SW 1271 (cell line): ENCODE measurements at places on chromosomes 13 and 19.

- DNase-seq: peak; percentile 96
These were observed 21.1 kb upstream of the OR10H1 start for GRCh38 chr19:15836330-15837220.

DNA sequence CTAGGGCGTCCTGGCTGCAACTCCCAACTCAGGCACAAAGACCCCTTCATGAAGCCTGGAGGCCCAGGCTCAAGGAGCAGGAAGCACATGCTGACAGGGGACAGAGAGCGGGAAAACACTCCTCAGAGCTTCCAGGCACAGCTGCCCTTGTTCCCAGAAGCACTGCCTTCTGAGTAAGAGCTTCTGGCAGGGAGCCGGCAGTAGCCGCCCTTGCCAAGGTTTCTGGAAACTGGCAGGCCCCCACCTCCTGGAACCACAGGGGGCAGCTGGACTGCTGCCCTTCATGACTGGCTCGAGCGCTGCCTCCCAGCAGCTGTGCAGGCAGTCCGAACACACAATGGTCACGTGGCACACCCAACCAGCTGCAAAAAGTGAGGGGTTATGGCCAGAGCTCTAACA, 33.6 kb upstream of the EPHX3 start:
- DNase-seq: no peak

- DNase-seq: no peak
These were observed 82.5 kb upstream of the UBAC2 start for GRCh38 chr13:99118179-99118578.

GRCh38 chr19:10935371-10936059, 6.9 kb downstream of the TIMM29 start:
- no peak for DNase-seq

DNA sequence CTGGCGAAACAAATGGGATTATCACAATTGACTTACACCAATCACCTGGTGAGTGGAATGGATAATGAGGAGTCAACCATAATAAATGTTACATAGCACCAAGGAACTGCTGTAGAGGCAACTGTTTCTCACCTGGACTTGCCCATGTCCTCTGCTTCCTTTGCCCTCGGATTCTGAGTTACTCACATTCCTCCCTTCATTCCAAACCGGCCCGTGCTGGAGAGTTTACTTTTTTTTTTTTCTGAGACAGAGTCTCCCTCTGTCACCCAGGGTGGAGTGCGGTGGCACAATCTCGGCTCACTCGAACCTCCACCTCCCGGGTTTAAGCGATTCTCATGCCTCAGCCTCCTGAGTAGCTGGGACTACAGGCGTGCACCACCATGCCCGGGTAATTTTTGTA, 41.5 kb upstream of the TSC22D1 start:
- no peak for DNase-seq

DNA sequence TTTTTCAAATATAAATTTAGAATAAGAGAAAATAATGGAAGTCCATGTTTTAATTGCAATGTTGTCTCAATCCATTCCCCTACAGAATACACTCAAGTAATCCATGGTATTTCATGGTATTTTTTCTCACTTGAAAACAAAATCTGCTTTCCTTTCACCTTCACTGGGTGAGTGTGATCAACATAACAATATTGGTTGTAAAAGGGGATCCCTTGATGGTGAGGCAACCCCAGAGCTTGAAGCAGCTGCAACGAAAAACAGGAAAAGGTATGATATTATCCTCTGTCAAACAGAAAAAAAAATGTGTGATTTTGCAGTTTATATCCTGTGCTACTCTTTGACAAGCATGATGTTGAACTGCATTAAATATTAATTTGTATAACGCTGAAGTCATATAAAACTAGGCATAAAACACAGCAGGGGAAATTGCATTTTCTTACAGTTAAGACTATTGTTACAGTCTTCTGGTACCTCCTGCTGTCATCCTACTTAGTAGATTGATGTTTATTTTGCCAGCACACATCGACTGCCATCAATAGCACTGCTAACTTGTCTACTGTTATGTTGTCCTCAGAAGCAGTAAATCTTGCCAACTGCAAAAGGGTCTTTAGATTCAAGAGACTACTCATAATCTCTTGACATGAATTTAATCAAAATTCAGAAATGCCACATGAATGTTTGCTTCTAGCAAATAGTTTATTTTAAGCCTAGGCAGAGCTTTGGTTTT, 373.1 kb upstream of the MIR17HG start:
- no peak for DNase-seq

- DNase-seq: no peak
These were observed 5.3 kb downstream of the RGS9BP start for GRCh38 chr19:32680986-32681385.

DNA sequence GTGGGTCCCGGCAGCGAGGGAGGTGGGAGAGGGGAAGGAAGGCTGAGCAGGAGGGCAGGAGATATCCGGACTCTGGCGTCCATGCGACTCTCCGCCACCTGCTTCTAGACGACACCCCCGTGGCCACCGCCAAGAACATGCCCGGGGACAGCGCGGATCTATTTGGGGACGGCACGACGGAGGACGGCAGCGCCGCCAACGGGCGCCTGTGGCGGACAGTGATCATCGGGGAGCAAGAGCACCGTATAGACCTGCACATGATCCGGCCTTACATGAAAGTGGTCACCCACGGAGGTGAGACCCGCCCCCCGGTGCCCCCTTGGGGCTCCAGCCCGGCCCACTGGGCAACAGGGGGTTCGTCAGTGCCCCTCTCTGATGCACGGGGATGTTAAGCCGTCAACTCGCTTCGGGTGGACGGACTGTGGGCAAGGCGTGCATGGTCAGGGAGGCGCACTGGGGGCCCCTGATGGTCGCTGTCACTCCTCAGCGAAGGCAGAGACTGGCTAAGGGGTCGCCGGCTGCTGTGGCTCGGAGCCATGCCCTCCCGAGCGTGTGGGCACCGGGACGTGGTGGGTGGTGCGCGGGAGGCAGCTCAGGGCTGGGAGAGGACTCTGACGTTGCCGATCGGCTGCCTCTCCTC, 25.1 kb upstream of the NMRK2 start:
- DNase-seq: no peak

- no peak for DNase-seq
These were observed 49.9 kb upstream of the RFXAP start for GRCh38 chr13:36769126-36769525.

DNA sequence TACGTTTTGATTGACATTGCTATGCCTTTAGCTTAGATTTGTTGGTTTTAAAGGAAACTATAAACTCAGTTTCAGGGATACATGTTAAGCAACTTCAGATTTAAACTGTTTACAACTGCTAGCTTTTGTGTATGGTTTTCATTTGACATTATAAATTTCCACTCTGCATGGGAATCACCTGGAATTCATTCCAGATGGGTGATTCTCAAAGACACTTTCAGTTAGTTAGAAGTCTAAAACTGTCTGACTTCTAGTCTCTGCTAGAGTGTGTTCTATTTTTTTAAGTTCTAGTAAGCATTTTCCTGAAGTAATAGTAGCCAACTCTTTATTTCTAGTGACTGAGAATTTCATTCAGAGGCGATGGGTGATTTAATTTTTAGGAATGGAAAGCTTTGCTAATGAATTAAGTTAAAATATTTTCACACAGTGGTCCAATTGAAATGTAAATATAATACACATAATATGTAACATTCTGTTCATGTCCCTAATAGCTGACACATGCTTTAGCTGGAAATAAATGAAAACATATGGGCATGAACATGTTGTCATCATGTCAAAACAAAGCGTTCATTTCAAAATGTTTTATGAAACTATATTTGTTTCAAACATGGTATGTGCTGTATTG, 58.3 kb upstream of the CSNK1A1L start:
- no peak for DNase-seq

DNA sequence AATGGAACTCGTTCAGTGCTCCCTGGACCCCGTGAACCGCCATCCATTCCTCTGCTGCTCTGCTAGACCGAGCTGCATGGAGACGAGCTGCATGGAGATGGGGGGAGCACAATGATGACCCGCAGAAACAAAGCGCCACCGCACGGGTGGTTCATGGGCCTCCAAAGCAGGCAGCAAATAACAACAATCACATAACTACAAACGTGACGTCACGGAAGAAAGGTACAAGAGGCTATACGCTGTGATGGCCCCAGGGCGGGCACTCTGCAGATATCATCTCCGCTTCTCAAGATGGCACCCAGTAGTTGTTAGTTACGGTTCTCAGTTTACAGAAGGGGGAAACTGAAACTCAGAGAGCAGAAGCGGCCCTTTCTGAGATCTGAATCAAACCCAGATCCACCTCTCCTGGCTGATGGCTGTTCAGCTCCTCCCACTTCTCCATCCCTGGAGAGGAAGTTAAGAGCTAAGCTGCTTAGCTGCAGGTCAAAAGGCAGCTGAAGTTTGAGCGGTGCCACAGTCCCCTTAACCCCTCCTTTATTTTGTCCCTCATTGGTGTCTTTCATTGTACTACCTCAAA, 1.7 kb downstream of the ATP13A1 start:
- DNase-seq: no peak

GRCh38 chr19:398719-399118, 10.2 kb downstream of the C2CD4C start:
- no peak for DNase-seq

GRCh38 chr13:75195495-75196146, 286.3 kb downstream of the TBC1D4 start:
- no peak for DNase-seq

DNA sequence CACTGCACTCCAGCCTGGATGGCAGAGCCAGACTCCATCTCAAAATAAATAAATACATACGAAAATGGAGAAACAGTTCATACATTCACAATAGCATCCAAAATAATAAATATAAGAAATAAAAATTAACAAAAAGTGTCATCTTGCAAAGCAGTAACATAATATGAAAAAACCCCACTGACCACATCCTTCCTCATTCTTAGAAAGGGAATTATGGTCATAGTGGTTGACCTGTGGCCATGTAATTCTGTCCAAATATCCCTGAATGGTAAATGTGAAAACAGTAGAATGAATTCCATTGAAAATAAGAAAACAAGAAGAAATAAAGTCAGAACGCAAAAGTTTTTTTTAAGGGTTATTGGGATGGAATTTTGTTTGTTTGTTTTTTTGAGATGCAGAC, 7.0 kb upstream of the CDC42EP5 start:
- no peak for DNase-seq

GRCh38 chr13:39655569-39656324, at the start of gene COG6:
Gene COG6 (plus strand): TSS chr13:39655662. CDS start chr13:39655727, 65 bp downstream.
- DNase-seq: peak; percentile 22

DNA sequence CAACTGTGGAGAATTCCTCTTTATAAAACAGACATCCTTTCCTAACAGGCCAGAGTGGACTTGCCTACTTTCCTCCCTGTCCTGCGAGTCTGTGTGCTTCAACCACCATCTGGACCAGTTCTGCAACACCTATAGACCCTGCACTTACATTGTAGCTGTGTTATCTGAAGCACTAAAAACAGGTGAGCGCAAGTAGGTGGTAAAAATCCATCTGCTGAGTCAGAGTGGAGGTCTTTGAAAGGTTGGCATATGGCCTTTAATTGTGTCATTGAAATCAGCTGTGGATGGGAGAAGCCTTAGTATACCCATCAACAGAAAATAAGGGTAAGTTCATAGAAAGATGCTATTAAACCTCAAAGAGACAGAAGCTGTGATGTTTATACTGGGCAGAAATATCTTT, 7.6 kb upstream of the NALCN start:
- DNase-seq: no peak
